ENCODE measurements at places on chromosomes 4 and X. TPM values are rescaled to one million over a fixed set of nuclear protein-coding genes. Genes with fewer than 3 reads are reported as not detected.

The MAGEE1 gene
- total RNA-seq = 2.0 TPM

The NLGN4X gene
- total RNA-seq = 4.3 TPM

The GPR173 gene
- 4.8 TPM for total RNA-seq

The BST1 gene
- total RNA-seq = 6.8 TPM

The HS3ST1 gene
- 0.69 TPM for total RNA-seq

The STK32B gene
- 6.5 TPM for total RNA-seq

The GAB3 gene
- total RNA-seq = 4.5 TPM

The MPC1L gene
- total RNA-seq = not detected

The TXK gene
- 1.1 TPM for total RNA-seq

The HTRA3 gene
- total RNA-seq = 25.8 TPM

The HPSE gene
- total RNA-seq = 3.9 TPM

The CT45A3 gene
- total RNA-seq = not detected

The MAGEC2 gene
- not detected for total RNA-seq

The SPANXD gene
- total RNA-seq = not detected

The PAGE2 gene
- total RNA-seq = not detected

The PLXNB3 gene
- 2.2 TPM for total RNA-seq

The FGF13 gene
- 15.4 TPM for total RNA-seq

The SLC49A3 gene
- 3.2 TPM for total RNA-seq

All from skin of body (tissue), 3 donors.